ENCODE measurements at places on chromosomes 16 and 17.

GRCh38 chr16:61858988-61859387, 177.2 kb downstream of the CDH8 start:
- DNase-seq, result no peak

GRCh38 chr17:57862694-57863667, 13.1 kb upstream of the MRPS23 start:
- no peak for DNase-seq

GRCh38 chr16:21652453-21652852, at the start of gene IGSF6:
TSS of gene IGSF6 (minus strand) at chr16:21652608. CDS start at chr16:21652598, 10 bp downstream.
- DNase-seq, result no peak

- DNase-seq, result peak; percentile 85
Measured at GRCh38 chr17:68435876-68436842, 21.1 kb downstream of the WIPI1 start.

GRCh38 chr17:69732272-69732918, 317.9 kb downstream of the MAP2K6 start:
- no peak for DNase-seq

DNA sequence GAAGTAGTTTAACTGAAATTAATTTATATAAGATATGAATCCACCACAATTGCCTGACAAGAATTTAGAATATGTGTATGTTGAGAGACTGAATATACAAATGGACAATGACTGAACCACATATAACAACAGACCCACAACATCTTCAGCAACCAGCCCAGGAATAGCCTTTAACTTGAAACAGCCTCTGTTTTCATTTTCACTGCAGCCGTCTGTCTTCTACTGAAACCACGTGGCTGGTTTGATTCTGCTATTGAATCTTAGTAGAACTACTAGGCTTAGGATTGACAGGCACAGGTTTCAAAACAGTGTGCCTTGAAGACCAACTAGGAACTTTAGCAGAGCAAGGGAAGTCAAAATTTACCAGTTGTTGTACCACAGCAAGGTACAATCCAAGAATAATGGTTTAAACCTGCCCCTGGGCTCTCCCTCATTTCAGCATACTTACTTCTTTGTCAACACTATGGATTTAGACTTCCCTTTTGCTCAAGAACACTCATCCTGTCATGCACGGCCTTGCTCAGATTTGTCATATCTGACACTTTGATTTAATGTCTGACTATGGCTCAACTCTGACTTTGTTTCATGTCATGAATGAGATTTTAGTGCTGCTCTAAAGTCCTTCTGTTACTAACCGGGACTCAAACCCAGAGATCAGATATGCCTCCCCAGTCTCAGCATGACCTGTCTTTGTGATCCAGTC, 355.0 kb downstream of the KIF2B start:
- DNase-seq, result no peak

DNA sequence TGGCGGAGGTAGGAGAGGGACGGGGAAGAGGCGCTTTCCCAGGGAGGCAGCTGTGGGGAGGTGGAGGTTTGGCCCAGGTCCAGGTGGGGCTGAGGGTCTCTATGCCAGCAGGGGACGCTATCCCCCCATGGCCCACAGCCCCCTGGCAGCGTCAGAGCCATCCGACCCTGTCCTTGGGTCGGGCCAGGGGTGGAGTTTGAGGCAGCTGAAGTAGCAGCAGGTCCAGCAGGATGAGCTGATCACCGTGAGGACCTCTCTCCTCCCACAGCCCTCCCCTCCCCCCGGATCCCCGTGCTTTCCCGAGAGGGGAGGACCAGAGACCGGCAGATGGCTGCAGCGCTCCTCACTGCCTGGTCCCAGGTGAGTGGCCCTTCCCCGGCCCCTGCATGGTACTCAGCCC, 3.2 kb downstream of the ZNF205 start:
- DNase-seq, result no peak

GRCh38 chr17:74199306-74200092, 4.0 kb upstream of the RPL38 start:
- peak; percentile 61 for DNase-seq

GRCh38 chr17:36616061-36617029, 15.0 kb downstream of the MRM1 start:
- DNase-seq, result no peak

DNA sequence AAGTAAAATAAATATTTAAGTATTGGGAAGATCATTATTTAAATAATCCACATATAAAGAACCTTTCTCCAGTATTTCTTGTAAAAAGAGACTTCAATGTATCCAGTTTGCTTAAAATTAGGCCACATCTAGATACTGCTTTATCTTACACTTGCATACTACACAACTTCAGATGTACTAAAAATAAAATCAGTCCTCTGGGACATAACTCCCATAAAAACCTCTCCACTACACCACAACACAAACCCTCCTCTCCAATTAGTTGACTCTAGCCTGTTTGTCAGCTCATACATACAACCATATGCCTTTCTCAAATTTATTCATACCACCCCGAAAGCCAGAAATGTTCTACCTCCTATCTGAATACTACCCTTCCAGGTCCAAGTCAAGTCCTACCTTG, 21.6 kb downstream of the SPOP start:
- no peak for DNase-seq
